ENCODE measurements at places on chromosomes 7 and 10.

DNA sequence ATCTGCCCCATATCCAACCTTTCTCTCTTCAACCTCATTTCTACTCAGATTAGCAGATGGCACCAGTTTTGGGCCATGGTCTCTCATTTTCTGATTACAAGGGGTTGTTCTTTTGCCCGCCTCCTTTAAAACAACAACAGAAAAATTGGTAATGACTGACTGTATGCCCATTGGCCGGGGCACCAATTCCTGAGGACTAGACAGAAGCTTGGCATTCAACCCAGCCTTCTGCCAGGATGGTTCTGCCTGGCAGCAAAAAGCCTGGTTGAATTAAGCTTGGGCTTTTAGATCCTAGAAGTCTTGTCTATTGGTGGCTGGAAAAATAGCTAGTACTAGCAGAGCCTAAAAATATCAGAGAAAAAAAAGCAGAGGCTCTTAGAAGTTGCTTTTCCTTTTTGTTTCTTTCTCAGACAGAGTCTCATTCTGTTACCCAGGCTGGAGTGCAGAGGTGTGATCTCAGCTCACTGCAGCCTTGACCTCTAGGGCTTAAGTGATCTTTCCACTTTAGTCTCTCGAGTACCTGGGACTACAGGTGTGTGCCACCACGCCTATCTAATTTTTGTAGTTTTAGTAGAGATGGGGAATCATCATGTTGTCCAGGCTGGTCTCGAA lies 402.6 kb downstream of the AUTS2 start:
- DNase-seq = no peak

DNA sequence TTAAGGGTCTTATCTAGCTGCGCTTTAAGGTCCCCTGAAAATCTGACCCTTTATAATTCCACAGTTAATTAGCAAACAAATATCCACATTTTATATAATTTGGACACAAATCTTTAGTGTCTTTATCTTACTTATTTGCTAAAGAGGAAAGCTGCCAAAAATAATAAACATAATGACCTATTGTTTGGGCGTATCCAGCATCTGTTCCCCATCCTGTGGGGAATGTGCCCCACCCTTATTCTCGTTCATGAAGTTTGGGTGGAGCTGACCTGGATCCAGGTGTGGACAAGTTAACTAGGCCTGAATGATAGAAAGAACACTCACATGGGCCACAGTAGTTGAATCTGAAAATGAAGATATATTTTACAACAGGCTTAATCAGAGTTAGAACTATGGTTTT lies 218.3 kb downstream of the CRPPA start:
- no peak for DNase-seq

- DNase-seq = no peak
These were observed 20.6 kb downstream of the IMPDH1 start for GRCh38 chr7:128389085-128389617.

GRCh38 chr10:9878383-9878782 lies 1139.3 kb upstream of the CELF2 start:
- no peak for DNase-seq

- peak; percentile 8 for DNase-seq
These were observed 62.9 kb upstream of the FAM171A1 start for GRCh38 chr10:15433850-15434537.

DNA sequence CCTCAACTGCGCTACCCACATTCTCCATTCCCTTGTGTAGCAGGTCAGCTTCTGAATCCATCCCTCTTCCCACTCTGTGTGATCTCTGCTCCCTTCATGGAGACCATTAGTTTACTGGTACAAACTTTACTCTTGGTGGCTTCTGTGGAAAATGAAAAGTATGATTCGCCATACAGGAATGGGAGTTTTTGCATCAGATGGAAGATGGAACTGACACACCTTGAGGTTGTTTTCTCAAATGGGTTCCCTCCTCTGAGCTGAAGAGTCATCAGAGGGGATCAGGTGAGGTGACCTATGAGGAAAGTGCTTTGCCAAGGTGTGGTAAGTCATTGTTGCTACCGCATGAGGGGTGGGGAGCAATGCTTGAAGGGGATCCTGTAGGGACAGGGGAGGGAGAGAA lies 266.8 kb downstream of the INHBA start:
- no peak for DNase-seq

- no peak for DNase-seq
These were observed 558 bp upstream of the ABCC2 start for GRCh38 chr10:99781734-99782429.

- no peak for DNase-seq
These were observed 34.7 kb downstream of the GSDME start for GRCh38 chr7:24722386-24723177.

- no peak for DNase-seq
These were observed 40.0 kb downstream of the MYL10 start for GRCh38 chr7:101589052-101589451.

DNA sequence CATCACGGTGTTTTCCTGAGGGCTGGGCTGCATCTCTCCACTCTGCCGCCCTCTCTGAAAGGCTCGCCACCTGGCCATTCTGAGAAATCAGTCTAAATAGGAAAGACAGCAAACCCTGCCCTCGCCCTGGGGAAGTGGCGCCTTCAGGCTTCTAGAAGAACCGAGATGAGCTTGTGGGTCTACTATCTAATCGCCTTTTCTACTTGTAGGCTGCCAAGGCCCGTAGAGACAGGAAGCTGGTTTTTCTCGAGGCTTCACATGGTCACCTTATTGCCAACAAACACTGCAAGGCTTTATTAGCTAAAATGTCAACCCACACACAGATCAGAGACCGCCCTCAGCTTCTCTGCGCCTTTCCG lies 21.4 kb downstream of the LAT2 start:
- DNase-seq = no peak

DNA sequence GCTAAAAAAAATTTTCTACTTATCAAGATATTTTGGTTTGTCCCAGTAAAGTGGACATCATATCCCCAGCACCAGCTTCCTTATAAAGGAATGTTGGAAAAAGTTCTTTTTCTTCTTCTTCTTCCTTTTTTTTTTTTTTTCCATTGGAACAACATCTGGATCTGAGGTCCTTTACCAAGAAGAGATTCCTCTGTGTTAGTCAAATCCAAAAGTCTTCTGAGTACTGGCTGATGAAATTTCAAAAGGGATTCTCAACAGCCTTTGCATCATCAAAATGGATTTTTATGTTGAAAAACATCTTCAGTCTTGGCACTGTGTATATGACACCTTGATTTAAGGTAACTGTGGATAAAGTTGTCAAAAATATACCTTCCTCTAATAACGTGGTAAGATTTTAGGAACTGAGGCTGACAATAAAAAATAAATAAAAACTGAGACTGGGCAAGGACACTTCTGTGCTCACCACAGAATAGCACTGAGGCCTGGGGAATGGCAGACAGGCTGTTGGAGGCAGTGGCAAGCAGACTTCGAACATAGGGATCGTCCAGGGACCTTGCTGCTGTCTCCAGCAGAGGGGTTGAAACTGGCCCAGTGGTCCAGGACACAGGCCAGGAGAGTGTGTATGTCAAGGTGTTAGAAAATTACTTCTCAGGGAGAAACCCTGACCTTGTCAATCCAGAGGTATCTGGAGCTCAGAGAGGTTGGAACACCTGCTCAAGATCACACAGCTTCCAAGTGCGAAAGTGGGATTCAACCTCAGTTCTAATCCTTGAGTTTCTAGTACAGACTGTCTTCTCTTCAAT lies 130.4 kb downstream of the PTPN20 start:
- DNase-seq = no peak

DNA sequence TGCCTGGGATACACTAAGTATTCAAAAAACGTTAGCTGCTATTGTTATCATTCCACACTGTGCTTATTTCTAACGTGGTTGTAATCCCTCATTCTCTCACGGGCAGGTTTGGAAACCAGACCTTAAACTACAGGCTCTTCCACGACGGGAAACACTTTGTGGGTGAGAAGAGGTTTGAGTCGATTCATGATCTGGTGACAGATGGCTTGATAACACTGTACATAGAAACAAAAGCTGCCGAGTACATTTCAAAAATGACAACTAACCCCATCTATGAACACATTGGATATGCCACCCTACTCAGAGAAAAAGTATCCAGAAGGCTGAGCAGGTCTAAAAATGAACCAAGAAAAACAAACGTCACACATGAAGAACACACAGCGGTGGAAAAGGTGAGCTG lies 163.2 kb upstream of the PRR15 start:
- no peak for DNase-seq

Measured in NCI-H1930 (cell line).